Foreskin keratinocyte (primary cell): ENCODE measurements at places on chromosomes 2 and 18.
A peak's percentile ranks its signal among the peaks of the same experiment; 100 is the strongest.

- DNase-seq: no peak
These were observed 11.2 kb upstream of the SLC8A1 start for GRCh38 chr2:40463112-40463511.

DNA sequence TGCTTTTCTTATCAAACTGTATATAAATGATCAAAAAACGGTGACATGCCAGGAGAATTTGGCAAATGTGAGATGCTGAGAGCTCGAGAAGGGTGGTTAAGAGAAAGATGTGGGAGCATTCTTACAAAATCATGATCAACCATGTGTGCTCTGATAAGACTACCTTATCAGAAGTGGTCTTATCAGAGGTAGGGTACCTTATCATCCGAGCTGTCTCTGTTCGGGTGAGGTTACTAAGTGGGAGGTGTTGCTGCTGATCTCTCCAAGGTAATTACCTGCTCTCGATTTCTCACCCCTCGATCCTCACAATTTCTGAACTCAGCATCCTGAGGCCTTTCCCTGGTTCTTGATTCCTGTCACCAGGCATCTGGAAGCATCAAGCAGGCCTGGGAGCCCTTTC is 813.0 kb upstream of the ID2 start:
- no peak for DNase-seq

DNA sequence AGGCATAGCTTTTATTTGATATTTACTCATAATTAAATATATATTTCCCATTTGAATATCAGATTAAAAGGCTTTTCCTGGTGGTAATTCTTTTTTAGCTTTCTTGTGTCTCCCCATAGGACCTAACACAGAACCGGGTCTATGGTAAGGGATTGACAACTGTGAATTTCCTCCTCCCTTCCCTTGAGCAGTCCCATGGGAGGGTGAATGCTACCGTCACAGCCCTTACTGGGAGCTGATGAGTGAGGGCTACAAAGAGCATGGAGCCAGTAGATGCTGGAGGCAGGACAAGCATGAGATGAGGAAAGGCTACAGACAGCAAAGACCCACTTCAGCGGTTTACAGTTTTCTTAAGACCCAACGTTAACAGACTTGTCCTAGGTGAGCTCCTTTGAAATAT is 170.6 kb upstream of the EPAS1 start:
- no peak for DNase-seq

GRCh38 chr18:46161703-46162396 is 57.7 kb downstream of the HAUS1 start:
- DNase-seq: no peak

DNA sequence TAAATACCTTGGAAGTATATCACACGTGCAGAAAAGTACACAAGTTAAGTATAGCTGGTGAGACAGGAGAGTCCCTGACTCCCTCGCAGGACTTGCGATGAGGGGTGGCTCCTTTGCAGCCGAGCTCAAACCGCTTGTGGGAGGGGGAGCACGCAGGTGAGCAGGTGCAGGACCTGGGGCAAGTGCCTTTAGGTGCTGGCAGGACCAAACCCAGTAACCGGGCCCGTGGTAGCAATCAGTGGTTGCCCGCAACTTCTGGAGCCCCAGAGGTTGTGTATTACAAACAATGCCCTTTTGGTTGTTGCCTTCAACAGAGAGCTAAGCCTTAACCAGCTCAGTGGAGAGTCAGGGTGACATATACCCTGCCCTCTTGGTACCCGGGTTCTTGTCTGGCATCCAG is 132.8 kb downstream of the PARD3B start:
- DNase-seq: no peak

GRCh38 chr2:230706053-230706521 is 6.6 kb upstream of the CAB39 start:
- DNase-seq: no peak

- DNase-seq: no peak
These were observed 8.5 kb upstream of the METTL21A start for GRCh38 chr2:207633686-207634085.

DNA sequence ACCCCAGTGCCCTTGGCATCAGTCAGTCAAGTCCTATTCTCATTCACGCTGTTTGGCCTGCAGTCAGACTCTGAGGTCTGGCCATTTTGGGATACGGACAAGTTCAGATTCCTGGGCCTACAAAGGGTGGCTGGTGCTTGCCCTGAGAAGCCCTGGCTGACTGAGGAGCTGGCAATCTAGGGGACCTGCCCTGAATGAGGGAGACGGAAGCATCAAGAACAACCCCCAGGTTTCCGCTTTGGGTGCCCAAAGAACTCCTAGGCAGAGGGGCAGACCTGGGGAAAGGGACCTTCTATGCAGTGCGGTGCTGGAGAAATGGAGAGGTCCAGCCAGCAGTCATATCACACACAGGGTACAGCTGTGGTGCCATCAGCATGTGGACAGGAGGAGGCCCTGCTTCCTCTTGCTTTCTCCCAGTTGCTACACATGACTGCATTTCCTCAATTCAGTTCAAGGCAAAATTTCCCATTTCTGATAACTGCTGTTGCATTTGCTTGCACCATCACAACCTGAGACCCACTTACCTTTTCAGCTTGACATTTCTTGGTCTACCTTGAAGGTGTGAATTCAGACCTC is 70.9 kb upstream of the LGALSL start:
- no peak for DNase-seq

- DNase-seq: peak; percentile 54
These were observed 214.1 kb upstream of the STON1 start for GRCh38 chr2:48315896-48316194.

GRCh38 chr2:205139822-205140463 is 542.4 kb upstream of the NRP2 start:
- no peak for DNase-seq

DNA sequence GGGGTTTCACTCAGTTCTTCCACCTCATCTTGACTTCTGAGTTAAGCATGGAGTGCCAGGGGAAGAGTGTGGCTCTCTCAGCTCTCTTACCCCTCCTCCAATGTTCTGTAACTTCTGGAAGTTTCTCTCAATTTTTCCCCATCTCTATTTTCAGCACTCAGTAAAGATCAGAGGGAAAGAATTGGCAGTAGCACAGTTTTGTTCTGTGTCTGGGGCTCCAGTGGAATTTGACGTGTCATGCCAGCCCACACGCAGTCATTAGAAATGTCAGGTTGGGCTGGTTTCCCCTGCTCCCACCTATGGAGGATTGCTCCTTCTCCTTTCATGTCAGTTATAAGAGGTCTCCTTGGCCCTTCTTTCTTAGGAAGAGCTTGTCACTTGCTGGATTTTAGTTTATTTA is 104.6 kb upstream of the COL3A1 start:
- no peak for DNase-seq

GRCh38 chr2:227117027-227117426 is 47.0 kb downstream of the COL4A4 start:
- no peak for DNase-seq

DNA sequence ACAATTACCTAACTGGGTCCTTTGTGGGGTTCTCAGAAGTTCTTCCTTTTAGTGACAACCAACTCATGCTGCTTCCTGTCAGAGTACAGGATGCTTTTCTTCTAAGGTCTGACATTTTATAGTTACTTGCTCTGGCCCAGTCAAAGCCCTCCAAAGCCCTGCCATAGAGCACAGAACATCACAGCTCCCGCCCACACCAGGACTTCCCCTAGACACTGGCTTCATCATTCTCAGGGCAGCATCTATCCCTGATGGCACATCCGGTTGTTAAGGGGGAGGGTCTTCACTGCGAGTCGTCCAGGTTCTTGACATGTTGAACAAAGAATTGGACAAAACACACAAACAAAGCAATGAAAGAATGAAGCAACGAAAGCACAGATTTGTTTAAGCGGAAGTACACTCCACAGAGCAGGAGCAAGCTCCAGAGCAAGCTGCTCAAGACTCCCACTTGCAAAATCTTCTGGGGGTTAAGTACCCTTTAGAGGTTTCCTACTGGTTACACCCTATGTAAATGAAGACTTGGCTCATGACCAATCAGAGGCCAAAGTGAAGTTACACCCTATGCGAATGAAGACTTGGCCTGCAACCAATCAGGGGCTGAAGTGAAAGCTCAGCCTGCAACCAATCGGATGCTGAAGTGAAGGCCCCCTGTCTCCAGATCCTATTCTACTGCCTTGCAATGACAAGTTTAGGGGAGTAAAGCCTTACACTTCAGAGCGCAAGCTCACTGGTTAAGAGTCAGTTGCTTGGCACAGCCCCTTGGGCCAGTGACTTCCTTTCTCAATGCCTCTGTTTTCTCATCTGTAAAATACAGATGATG is 79.0 kb downstream of the HDAC4 start:
- DNase-seq: no peak

DNA sequence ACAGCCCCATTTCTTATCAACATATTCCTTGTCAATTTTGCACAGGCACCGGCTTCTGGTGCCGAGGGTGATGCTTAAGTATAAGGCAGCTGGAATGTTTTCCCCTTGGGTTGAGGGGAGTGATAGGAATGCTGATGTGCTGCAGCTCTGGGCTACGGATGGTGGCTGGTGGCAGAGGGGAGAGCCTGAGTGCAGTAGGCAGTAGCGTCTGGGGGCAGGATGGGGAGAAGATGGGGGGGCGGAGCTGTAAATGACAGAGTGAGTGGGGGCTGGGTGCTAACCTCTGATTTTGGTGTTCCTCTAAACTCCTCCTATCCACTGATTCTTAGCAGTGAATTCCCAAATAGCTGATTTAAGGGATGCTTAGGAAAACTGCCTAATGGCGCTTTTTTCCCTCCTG is 20.7 kb downstream of the TMEM178A start:
- DNase-seq: no peak
